ENCODE measurements at places on chromosomes 4 and X.

- DNase-seq = no peak
Measured at GRCh38 chr4:61204353-61205060, 4.4 kb downstream of the ADGRL3 start.

DNA sequence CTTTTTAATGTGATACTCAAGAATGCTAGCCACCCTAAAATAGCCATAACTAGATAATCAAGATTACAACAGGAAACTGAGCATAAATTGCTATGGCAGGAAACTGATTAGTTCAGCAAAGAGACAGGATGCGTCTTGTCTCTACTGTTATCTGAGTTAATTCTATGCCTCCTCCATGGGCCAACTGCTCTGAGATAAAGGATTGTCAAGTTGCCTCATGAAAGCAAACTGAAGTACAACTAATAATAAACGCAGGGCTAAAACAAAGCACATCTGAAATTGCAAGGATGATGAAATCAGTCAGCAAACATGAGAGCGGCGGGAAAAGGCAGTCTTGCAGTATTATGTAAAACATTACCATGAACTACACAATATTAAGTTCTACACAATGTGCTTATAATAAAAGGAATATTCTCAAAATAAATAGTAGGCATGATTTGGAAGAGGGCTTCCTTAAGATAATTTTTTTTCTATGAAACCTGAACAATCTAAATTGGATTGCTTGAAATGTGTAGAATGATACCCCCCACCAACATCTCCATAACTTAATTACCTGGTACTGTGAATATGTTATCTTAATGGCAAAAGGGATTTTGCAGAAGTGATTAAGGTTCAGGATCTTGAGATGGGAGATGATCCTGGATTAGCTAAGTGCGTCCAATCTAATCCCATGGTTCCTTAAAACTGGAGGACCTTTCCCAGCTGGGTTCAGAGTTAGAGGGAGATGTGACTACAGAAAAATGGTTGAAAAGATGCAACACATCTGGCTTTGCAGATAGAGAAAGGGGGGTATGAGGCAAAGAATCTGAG, 65.9 kb downstream of the ANTXR2 start:
- peak; percentile 48 for DNase-seq

GRCh38 chr4:92304121-92304520, 355 bp downstream of the GRID2 start:
- no peak for DNase-seq

- no peak for DNase-seq
Measured at GRCh38 chr4:3352941-3353594, 60.2 kb downstream of the RGS12 start.

GRCh38 chr4:1026115-1026514, 14.7 kb downstream of the FGFRL1 start:
- peak; percentile 43 for DNase-seq

DNA sequence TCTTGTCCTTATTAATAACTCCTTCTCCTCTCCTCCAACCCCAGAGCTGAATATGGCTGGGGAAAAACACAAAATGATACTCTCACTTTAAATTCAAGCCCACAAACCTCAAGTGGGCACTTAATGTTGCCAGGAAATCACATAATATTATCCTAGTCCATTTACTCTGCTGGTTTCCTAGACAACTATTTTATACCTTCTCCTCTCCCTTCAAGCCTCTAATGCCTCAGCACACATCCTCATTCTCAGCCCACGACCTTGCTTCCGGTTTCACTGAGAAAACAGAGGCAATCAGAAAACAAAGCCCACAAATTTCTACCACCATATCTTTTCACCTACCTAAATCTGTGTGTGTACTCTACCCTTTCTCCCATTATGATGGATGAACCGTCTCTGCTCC, 12.1 kb upstream of the CLCN5 start:
- DNase-seq = no peak

DNA sequence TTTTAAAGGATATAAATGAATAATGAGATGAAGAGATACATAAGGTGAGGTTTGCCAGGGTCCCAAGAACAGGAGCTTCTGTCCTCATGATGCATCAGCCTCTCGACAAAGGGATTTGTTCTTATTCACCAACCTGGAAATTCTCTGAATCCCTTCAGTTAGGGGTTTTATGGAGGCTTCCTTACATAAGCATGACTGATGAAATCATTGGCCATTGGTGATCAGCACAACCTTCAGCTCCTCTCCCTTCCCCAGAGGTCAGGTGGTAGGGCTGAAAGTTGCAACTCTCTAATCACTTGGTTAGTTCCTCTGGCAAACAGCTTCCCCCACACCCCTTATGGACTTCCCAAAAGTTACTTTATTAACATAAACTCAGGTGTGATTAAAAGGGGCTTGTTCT, 222.0 kb downstream of the SPRY1 start:
- no peak for DNase-seq

DNA sequence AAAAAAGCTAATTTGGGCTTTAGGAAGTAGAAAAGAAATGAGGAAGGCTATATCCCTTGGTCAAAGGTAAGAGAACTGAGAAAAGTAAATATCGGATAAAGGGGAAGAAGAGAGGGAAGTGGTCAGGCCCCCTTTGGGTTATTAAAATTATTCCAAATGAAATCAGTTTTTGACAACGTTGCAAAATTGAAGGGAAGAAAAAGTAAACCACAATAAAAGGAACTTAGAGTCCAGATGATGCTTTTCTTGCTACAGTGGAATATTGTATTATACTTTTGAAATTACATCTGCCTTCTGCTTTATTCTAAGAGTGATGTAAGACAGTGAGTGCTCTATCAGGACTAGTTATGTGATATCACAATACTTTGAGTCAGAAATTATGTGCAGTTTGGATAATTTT, 59.4 kb upstream of the RBPJ start:
- no peak for DNase-seq

DNA sequence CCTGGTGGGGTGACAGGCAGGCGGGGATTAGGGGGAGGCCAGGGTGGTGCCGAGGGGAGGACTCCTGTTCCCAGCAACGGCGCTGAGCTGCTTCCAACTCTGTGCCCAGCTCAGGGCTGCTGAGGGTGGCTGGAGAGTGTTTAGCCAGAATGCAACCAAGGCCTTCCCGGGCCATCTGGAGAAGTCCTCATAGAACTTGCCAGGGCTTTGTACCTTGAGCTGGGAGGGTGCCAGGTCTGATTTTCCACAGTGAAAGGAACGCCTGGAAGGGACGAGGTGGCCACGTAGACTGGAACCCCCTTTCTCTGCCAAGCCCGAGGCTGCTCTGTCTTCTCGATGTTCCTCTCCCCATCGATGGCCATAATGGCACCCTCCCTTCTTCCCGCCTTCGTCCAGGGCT, 57.0 kb upstream of the GPR78 start:
- no peak for DNase-seq

DNA sequence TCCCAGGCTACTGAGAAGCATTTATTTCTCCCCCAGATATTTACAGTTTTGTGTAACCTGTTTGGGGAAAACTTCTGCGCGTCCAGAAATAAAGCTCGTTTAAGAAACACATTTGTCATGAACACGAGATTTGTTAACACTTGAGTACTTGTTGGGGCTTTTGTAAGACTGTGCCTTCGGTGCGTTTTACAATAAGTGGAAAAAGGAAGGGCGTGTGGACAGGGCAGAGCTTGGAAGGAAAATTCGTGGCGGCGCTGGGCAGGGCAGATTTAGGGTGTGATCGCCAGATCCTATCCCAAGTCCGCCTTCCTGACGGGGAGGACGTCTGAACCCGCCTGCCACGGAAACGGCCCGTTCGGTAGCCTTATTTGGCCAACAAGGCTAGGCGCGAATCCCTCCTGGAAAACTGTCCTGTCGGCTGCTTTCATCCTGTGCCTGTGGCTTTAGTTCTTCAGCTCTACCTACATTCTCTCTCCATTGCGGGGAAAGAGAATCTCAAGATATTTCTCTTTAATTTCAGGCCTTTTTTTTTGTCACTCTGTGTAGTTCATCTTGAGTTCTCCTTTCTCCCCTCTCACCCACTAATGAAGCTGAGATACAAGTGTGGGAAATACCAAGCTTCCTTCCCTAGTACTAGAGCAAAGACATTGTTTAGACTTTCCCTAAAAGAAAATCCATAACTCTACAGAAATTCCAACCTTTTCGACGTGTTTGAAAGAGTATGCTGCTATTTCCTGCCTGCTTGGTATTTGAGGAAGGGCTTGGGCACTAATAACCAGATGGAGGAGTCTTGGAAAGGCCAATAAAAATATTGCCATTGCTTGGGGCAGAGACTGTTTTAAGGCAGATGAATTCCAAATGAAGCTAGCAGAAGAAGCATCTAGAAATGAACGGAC, 982 bp downstream of the PDLIM5 start:
- peak; percentile 23 for DNase-seq

GRCh38 chr4:85672116-85672515, 197.2 kb downstream of the ARHGAP24 start:
- DNase-seq = no peak

DNA sequence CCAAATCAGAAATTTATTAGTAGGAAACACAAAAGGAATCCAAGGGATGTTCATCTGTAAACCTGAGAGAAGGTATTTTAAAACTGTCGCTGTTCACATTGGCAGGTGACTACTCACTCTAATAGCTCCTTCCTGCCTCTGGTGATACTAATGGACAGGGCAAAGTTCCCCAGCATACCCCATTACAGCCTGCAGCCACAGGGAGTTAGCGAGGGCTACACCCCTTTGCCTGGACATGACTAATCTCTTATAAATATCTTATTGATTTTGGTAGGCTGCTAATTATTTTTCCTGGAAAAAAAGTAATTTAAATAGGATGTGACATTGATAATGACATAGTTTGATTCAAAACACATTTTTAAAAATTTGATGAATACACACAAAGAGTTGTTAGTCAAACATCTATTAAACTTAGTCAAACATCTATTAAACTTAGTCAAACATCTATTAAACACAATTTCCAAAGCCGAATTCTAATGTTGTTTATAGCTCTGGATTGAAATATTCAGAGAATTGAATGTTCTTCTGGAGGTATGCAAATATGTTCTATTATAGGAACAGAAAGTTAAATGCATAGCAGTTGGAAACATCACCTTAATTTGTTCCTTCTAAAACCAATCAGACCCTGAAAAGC, 83.0 kb upstream of the CBR4 start:
- DNase-seq = no peak

- no peak for DNase-seq
Measured at GRCh38 chrX:37684426-37684825, 1.2 kb upstream of the XK start.

DNA sequence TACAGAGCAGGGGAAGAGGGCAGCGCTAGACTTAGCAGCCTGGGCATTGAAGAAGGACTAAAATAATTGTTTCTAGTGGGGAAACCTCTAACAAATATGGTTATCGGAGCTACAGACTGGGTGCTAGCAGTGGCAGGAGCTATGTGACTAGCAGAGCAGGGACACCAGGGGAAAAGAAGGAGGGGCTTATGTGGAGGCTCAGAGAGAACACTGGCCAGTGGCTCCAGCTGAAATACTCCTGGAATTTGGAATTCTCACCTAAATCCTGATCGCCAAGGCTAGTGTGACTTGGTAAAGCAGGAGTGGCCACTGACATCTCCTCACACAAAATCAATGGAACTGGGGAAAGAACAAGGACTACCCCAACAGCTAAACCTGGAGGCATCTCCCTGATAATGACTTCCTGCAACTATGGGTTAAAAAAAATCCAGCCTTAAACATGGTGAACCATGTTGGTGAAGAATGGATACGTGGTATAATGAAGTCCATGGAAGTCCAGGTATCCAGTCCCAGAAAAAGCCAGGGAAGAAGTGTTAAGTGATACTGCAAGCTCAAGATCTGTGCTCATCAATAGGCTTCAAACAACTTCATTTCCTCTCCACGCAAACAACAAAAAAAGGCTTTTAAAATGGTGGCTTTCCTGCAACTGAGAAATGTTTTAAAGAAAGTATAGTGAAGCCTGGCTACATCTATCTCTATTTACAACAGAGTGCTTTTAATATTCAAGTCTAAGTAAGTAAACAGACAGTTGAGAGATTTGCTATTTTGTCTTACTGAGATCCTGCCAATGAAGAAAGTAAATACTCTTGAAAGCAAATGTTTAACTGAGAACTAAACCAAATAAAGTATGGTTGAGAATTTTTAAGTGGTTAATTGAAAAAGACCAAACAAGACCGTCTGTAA, 1.8 kb downstream of the TAPT1 start:
- DNase-seq = peak; percentile 21

GRCh38 chrX:43560247-43560946, 95.7 kb upstream of the MAOA start:
- DNase-seq = no peak

GRCh38 chr4:155530290-155530689, 136.4 kb upstream of the GUCY1A1 start:
- DNase-seq = no peak

- peak; percentile 24 for DNase-seq
Measured at GRCh38 chr4:109434007-109434971, 674 bp downstream of the SEC24B start.

- no peak for DNase-seq
Measured at GRCh38 chrX:50088645-50089044, 112.2 kb downstream of the AKAP4 start.

GRCh38 chrX:10447564-10448214, 172.7 kb downstream of the MID1 start:
- no peak for DNase-seq

- no peak for DNase-seq
Measured at GRCh38 chr4:141179474-141180373, 41.0 kb upstream of the ZNF330 start.

DNA sequence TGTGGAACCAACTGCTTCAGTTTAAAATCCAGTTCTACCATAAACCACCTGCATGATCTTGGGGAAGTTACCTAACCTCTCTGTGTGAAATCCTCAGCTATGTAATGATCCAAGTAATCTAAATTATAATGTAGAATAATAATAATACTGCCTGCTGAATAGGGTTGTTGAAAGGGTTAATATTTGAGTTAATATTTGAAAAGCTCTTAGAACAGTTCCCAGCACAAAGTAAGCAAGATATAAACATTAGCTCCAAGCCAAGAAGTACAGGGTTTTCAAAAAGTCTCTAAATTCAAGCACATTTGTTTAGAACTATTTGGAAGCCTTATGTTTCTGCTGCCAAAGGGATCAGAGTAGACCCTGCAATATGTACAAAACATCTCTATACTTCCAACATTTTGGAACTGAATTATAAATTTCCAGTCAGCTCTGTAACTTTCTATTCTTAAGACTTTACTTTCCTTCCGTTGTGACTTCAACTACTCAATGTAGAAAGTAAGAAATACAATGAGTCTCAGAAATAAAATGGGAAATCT, 76.7 kb upstream of the FAM9C start:
- DNase-seq = no peak

GRCh38 chrX:18885328-18886004, 98.4 kb downstream of the PHKA2 start:
- DNase-seq = peak; percentile 3

DNA sequence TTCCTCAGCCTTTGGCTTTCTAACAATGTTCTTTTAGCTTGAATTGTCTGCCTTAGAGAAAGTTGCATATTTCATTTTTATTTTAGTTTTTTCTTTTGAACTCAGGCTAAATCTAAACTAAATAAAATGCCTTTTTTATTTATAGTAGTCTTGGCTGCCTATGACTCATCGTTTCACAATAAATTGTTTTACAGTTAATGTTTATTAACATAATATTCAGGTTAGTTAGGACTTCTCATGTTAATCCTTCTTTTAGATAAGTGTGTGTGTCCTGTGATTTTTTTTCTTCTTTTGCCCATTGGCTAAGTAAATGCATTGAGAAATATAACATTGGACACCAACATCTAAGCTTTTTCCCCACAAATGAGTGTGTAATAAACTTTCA, 1.6 kb downstream of the RP2 start:
- no peak for DNase-seq
